CD4-positive, alpha-beta T cell (primary cell): ENCODE measurements at places on chromosomes 2 and 18.

- no peak for DNase-seq
These were observed 632.2 kb downstream of the SLC4A3 start for GRCh38 chr2:220259662-220260061.

GRCh38 chr18:58314284-58314683 is 270.3 kb downstream of the NEDD4L start:
- no peak for DNase-seq

DNA sequence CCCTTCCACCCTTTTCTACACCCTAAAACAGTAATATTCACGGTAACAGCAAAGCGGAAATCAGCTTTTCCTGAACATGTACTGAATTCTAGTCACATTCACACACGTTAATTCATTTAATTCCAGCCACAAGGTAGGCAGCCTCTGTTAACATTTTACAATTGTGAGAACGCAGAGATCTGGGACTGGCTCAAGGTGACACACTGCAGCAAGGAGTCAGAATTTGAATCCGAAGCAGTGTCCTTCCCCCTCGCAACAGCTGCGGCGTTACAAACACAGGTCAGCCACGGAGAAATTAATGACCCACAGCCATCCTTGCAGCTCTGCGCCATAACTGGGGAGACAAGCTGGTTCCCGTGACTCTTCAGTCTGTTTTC is 818 bp upstream of the SLC20A1 start:
- DNase-seq = no peak

- DNase-seq = peak; percentile 83
These were observed at the start of gene CD28 for GRCh38 chr2:203706403-203706802. TSS of gene CD28 (plus strand) at chr2:203706639. CDS start at chr2:203706697, 58 bp downstream.

DNA sequence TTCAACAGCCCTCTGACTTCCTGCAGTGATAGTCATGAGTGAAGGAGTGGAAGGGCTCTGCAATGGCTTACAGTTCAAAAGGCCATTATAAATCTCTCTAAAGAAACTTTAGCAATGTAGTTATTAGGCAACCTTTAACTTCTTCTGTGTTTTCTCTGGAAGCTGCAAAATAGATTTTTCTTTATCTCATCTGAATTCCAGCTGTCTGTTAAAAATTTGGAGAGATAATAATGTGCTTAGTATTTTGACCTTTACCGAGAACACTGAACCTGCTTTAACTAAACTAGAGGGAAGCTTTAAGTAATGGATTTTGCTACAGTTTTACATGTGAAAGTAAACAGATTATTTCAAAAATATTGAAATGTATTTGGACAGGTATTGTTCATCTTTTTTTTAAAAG is 847.9 kb downstream of the ERBB4 start:
- DNase-seq = no peak

- no peak for DNase-seq
These were observed 45.7 kb downstream of the RAB31 start for GRCh38 chr18:9753846-9754245.

- no peak for DNase-seq
These were observed 143.3 kb downstream of the MREG start for GRCh38 chr2:215870088-215870490.

- no peak for DNase-seq
These were observed 312.6 kb downstream of the DPP10 start for GRCh38 chr2:114754907-114755563.

GRCh38 chr2:133459590-133459989 is 108.7 kb downstream of the NCKAP5 start:
- no peak for DNase-seq

DNA sequence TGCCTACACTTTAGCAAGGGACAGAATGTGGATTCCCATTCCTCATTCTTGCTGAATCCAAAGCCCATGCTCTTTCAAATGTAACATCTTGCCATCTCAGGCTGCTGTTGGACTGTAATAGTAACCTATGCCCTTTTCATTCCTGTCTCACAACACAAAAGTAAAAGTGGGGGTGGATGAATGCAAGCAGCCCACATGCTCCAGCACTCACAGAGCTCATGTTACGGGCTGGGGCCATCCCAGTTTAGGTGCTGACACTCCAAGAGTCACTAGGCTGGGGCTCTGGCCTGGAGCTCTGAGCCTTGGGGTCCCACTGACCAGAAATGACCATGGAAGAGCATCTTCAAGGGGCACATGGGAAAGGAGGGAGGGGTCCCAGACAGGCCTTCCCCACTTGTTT is 47.6 kb downstream of the CCBE1 start:
- no peak for DNase-seq

DNA sequence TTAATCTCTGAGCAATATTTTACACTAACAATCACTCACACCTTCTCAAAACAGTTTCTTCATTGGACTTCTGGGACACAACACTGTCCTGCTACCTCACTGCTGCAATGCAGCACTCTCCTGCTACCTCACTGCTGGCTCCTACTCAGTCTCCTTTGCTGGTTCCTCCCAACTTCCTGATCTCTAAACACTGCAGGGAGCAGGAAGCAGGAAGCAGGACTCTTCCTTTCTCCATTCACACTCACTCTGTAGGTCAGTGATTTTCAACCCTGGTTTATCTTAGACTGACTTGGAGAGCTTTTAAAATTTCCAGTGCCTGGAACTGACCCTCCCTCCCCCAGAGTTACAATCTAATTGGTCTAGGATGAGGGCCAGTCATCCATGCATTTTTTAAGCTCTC is 243.4 kb upstream of the RBBP8 start:
- no peak for DNase-seq

DNA sequence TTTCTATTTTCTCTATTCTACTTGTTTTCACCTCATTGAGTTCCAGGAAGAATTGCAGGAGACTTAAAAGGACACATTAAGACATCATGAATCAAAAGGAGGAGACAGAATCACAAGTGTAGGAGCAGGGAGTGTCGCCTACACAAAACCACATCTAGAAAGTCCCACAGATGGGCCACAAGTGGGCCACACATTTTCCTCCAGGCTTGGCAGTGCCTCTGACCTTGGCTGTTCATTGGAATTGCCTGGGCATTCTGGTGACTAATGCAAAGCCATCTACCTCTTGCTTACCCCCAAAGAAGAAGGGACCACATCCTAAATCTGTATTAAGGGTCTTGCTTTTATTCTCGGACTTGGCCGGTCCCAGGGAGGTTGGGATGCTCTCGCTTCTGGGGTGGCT is 103.6 kb downstream of the KLHL29 start:
- DNase-seq = no peak

- DNase-seq = no peak
These were observed 987.2 kb upstream of the CDH2 start for GRCh38 chr18:29164020-29164706.

DNA sequence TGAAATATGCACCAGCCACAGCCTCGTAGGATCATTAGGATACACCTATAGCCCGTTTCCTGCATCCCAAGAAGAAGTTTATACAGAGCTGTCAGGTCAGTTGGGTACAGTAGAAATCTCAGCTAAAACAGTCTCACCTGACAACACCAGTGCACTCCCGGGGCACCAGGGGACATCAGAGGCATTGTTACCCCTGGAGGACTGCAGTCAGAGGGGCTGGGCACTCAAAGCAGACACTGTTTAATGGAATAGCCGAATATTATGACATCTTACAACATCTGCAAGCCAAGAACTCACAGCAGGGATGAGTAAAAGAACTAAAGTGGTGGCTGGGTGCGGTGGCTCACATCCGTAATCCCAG is 93.0 kb upstream of the ID2 start:
- DNase-seq = no peak

DNA sequence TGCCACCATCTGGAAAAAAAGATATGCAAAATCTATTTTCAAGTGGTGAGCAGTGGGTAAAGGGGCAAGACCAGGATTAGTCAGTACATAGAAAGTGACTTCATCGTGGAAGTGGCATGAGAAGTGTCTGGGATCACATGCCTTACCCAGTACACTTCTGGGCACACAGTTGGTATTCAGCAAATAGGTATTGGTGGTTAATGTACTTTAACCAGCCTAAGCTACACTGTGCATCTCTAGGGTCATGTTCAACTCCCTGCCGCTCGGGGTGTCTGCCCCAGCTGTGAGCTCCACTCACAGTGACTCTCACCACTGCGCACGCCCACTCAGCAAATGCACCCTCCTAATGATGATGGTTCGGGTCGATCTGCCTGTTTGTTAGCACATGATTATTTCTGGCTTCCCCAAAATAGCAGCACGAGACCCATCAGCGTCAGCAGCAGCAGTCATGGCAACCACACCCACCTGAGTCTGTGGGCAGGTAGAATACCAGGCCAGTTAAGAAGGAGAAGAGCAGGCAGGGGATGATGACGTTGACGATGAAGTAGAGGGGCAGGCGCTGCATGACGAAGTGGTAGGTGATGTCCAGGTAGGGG is 11.1 kb downstream of the CHRNA1 start:
- no peak for DNase-seq

DNA sequence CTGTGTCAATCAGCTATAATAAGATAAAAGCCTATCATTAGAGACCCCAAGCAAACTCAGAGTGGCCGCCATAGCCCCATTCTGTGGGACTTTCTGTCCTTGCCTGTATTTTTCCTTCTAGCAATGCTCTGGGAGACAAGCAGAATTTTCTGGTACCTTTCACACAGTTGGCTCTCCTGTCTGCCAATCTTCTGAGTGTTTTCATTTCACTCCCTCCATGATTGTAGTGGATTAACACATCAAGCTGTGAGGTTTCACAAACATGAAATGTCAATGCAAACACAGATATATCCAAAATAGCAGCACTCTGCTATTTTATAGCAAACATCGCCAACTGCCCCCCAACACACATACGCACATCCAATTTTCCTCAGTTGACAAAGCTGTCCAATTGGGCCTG is 64.9 kb downstream of the C1D start:
- DNase-seq = no peak

- no peak for DNase-seq
These were observed 62.6 kb downstream of the KLF7 start for GRCh38 chr2:207103132-207103531.

DNA sequence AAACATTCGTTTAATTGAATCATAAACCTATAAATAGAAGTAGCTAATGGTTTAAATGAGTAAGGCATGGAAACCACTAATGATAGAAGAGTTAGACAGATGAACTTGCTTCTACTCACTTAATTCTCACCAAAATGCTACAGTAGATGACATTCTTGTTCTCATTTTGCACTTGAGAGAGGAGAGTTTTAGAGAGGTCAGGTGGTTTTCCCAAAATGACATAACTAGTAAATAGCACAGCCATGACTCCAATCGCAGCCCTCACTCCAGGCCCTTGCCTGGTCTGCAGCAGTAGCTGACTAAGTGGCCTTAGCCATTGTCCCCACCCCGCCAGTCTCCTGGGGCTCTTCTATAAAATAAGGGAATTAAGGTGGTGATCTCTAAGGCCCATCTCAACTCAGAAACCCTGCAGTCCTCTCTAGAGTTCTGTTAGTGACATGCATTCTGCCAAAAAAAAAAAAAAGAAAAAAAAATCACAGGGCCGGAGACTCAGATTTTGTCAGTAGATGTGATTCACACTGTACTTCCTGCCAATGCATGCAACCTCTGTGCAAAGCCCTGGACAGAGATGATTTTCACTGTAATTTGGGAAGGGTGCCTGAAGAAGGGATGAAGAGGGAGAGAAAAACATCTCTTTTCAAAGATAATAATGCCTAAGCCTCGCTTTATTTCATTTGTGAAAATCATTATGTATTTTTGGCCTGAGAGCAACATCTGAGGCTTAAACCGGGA is 221.8 kb downstream of the ANAPC1 start:
- no peak for DNase-seq

DNA sequence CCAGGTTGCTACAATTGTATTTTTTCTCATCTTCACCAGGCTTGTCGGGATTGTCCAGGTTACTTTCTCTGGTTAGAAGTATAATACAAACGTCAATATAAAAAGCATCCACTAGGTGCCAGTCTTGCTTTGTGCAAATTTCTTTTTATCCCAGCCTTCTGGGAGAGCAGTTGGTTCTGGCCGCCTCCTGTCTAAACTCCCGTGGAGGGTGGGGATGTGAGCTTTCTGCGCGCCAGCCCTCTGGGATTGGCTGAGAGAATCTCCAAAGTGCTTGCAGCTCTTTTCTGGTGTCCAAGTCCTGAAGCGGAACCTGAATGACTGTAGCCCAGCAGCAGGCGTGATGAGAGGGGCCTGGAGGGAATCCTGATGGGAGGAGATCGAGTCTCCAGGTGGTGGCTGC is 22.4 kb upstream of the TOGARAM2 start:
- DNase-seq = peak; percentile 10

DNA sequence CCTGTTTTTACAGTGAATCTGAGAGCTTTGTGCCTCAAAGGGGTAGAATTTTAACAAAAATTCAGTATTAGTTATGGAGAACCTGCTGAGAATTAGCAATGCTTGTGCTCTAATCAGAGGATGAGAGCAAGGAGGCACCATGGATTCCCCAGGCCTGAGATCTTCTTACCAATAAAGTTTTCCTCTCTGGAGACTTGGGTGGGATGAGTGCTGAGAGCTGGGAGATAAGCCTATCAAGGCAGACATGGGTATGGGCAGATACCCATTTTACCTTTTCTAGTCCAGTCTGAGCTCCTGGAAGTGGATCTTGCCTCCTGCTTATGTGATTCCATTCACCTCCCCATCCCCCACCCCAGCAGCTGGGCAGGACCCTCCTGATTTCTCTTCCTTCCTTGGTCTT is 53.9 kb downstream of the BMP10 start:
- no peak for DNase-seq
